ENCODE measurements at places on chromosomes 2 and 18.

- no peak for DNase-seq
These were observed 22.3 kb upstream of the CAVIN2 start for GRCh38 chr2:191869178-191869577.

DNA sequence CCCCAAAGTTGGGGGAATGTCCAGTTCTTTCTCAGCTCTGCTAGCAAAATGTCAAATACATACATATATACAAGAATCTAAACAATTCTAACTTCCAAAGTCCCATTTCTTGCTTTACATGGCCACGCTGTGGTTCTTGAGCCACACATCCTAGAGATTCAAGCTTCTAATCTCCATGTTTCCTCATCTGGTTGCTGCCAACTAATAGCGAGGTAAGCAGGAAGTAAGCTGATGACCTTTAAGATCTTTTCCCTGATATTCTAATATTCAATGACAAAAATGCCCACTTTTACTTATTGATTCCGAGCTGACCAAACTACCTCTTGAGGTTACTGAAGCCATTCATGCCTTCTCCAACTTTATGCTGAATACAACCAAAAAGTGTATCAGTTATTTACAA is 3.3 kb downstream of the VPS54 start:
- DNase-seq: peak; percentile 23

DNA sequence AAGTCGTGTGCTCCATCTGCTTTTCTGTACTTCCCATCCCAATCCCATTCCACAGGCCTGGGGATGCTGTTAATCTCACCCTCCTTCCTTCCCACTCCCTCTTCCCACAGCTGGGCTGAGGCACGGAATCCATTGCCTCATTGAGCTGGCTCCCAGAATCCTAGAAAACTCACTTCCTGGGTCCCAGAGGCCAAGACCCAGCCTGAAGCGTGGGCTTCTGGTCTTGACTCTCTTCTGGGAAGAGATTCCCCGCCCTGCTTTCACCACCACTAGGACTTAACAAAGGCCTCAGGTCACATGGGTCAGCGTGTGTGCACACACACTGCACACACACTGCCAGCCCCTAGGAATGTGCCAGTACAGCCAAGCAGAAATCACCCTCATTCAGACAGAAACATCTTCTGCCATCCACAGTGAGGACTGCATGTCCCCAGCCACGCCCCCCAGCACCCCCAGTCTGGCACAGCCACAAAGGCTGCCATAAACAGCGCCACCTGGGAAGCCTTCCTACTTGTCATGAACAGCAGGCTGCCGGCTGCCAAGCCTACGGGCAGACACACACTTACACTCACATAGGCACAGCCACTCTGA is 165.8 kb downstream of the TNS1 start:
- DNase-seq: no peak

DNA sequence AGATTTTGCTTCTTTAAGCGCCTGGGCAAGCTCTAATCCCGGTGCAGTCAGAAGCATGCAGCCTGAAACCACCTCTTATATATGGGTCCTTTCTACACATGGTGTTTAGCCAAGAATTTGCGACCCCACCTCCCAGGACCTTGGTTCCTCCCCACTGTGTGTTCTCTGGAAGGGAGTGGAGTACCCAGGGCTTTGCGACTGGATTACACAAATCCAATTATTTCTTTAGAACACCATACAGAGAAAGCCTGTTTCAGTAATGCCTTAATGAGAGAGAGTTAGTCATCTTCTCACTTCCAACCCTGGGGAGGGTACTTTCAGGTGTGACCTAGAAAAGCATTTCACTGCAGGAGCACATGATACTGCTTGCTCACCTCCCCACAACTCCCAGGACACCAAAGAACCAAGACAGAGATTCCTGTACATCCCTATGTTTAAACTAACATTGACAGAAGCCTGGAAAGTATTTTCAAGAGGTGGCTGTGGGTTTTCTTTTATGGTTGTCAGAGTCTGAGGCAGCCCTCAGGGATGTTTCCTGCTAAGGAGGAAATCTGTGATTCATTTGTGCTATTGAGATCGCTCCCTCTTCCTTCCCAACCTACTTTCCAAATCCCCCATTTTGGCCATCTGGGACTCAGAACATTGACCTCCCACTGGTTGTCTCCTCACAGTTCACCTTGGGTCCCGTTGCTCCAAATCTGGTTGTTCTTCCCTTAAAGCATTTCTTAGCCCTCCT is at the start of gene CAPN14:
Gene CAPN14 (minus strand): TSS at position 51 of the 736 bp plus-strand sequence. CDS start 12,068 bp downstream, outside the sequence.
- no peak for DNase-seq

GRCh38 chr2:241931084-241931975 is 61.8 kb downstream of the RTP5 start:
- no peak for DNase-seq

DNA sequence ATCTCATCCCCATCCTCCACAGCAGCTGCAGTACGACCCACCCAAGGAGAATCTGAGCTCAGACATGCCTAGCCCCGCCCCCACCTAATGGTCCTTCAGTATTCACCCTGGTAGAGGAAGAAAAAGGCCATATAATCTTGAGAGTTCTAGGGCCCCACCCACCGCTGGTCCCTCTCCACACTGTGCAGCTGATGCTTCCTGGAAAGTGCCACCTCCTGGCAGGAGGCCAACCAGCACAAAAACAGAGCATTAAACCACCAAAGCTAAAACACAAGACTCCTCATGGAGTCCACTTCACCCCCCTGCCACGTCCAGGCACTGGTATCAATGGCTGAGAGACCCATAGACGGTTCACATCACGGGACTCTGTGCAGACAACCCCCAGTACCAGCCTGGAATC is 40.7 kb downstream of the MC4R start:
- DNase-seq: no peak

DNA sequence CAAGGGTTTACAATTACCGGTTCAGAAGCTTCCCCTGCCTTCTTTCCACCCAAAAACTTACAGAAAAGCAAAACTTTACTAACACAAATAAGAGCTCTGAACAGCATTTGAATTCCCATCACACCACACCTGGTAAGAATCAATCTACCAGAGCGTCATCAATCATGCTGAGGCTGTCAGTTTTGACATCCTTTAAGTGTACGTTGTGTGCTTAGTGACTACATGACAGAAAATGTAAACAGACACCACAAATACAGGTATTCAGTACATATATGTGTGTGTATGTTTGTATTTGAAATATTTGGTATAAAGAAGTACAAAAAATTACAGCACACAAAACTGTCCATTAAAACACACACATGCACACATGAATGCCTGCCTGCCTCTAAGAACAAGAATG is 523.5 kb downstream of the TMEM182 start:
- no peak for DNase-seq

GRCh38 chr2:166451468-166451867 is 42.6 kb downstream of the SCN7A start:
- no peak for DNase-seq

DNA sequence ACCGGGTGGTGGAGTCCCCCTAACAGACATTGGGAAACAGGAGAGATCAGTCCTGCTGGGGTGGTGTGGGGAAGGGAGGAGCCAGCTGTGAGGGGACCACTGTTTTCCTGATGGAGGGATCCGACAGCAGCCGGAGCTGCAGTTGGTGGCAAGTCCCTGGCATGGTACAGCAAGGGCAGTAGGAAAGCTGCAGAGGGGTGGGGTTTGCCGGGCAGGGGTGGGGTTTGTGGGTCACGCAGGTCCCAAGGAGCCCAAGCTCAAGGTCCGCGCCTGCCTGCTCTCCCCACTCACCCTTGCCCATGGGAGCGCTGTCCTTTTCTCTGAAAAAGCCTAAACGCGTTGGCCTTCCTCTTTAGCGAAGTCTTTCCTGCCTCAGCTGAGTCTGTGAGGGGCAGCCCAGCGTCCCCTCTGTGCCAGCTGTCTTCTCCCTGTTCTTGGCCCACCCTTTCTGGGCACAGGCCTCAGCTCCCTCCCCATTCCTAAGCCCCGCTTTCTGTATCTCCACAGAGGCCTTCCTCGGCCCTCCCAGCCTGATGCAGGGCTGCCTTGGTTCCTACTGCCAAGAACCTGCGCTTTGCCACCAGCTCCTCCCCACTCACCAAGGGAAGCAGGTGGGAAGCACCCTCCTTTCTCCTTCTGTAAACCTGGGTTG is 29.3 kb upstream of the INHBB start:
- DNase-seq: no peak

DNA sequence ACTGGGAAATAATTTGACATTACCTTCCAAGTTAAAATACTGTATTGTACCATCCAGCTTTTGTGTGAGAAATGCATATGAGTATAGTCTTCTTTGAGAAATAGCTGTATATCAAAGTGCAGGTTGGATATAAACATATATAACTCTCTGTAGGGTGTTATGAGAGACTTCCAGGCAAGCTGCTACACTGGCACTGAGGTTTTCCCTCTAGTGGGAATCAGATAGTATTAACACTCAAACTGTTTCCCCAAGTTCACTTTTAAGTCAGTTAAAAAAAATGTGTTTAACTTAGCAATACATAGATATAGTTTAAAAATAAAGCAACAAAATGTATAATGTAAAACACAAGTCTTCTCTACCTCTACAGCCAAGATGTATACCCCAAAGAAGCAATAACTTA is 368.4 kb upstream of the SLC8A1 start:
- no peak for DNase-seq

DNA sequence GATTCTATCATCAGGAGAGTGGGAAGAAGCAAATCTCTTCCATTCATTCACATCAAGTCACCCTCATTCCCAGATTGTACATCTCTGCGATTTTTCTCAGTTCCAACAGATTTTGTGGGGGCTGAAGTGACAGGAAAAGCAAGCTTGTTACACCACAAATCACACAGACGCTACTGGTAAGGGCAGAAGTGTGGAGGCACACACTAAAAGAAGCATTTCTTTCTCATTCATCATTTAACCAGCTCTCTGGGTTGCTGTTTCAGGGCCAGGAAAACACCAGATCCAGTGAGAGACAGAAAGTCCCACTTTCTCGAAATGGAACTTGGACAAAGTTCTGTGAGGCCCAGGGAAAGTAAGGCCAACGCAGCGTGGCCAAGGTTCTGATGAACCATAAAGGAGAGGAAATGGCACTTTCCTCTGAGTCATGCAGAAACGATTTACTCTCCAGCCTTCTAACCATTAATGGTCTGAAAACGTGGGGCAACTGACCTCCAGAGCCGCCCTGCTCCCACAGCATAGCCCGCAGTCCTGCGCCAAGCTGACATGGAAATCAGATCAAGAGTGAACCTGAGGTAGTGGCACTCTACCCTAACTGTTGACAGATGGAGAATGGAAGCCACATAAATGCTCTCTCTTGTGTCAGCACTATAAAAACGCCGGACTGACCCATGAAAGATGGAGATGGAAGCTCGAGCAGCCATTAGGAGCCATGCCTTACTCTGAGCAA is 191.0 kb downstream of the C1D start:
- DNase-seq: no peak

DNA sequence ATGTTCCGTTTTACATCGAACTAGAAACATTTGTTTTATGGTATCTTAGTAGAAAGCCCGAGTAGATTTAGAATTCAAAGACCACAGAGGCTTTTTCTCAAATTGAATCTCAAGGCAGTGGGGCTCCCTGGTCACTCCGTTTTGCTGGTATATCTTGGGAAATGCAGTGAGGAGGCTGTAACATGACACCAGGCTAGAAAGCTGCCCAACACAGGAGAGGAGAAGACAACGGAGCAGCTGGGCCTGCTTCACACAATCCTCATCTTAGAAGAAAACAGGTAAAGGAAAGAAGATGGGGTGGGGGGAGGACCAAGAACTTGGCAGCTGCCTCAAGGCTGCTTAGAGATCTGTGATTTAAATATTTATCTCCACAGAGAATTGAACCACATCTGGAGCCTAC is 38.3 kb upstream of the EPB41L3 start:
- DNase-seq: no peak

GRCh38 chr2:100010606-100011005 is 131.8 kb downstream of the AFF3 start:
- no peak for DNase-seq

GRCh38 chr2:133892352-133892913 is 324.2 kb upstream of the NCKAP5 start:
- no peak for DNase-seq

DNA sequence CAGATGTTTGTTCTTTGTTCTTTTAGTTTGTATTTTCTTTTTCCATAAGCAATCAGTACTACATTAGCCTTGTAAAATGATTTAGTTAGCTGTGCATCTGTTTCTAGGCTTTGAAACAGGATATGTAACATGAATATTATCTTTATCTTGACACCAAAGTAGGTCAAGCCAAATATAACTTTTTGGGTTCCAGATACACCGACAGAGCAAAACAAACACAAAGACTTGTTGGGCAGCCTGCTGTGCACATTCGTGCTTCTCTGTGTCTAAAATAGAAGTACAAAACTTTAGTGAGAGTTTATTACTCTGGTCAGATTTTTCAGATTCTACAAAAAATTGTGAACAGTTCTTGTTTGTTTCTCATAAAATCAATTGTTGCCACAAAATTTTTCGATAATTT is 1059.3 kb upstream of the GYPC start:
- DNase-seq: no peak

DNA sequence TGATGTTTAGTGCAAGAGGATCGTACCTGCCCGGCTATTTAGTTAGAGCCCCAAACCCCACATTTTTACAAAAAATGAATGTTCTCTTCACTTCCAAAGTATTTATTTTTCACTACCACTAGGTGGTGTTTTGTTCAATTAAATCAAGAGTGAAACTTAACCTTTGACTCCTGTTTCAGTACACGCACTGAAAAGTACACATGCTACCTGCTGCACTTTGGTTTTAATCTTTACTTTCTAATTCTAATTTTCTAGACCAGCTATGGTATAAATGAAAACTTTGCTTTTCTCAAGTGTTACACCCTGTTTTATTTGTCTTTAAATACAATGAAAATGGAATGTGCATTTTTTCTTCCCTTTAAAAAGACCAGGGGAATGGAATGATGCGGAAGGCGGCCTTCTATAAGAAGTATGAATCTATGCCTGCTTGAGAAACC is 31.4 kb upstream of the CHN1 start:
- DNase-seq: peak; percentile 52

GRCh38 chr2:230779607-230780006 is 67.0 kb downstream of the CAB39 start:
- no peak for DNase-seq

DNA sequence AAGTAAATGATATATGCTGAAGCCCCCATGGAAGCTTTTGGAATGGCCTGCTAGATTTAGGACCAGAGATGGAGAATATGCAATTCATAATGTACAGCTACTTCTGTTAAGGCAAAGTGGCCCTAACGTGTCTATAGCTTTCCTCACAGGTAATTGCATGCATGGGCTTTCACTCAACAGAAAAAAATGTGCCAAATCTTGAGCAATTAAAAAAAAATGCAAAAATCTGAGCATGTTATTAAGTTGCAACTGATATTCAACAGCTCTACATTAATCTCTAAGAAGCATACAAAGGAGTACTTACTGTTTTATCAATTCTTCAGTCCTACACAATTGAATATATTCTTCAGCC is 79.6 kb downstream of the EFEMP1 start:
- no peak for DNase-seq

DNA sequence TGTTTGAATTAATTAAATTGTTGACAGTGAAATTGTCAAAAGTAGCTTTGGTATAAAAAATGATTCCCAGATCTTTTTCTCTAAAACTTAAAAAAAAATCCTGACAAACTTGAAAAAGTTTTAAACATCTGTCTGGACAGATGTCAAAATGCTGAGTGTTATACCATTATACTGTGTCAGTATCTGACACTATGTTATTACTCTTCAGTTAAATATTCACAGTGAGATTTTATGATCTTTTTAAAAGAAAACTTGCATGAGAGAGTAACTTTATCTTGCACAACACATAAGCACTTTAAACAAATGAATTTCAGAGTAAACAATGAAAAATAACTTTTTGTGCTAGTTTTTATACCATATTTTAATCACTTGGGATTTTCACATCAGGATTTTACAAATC is 167.4 kb downstream of the MEIS1 start:
- no peak for DNase-seq
